Airway epithelial cell (primary cell): ENCODE measurements at places on chromosomes 12 and 14. TPM values are rescaled to one million over a fixed set of nuclear protein-coding genes. Genes with fewer than 3 reads are reported as not detected.

The CNTN1 gene
- total RNA-seq: 33.2 and 56.1 TPM in 2 replicates

The ITGB7 gene
- 4.7 and 5.2 TPM in 2 replicates for total RNA-seq

The AICDA gene
- total RNA-seq: not detected in 2 replicates

The TAS2R7 gene
- total RNA-seq: not detected in 2 replicates

The NANOG gene
- total RNA-seq: under 0.01 TPM in 1 of 2 replicates, not detected in the other

The SIX4 gene
- 6.2 and 14.9 TPM in 2 replicates for total RNA-seq

The PRR4 gene
- 1.6 TPM in 1 of 2 replicates, not detected in the other for total RNA-seq

The AGAP2 gene
- 0.14 and 0.56 TPM in 2 replicates for total RNA-seq

The CRIP1 gene
- 3.9 and 16.0 TPM in 2 replicates for total RNA-seq

The KRT79 gene
- not detected in 2 replicates for total RNA-seq

The MYF6 gene
- not detected in 2 replicates for total RNA-seq

The AQP5 gene
- 1.2 and 3.7 TPM in 2 replicates for total RNA-seq

The KLRK1 gene
- total RNA-seq: not detected in 2 replicates

The BMP4 gene
- total RNA-seq: 1.3 and 2.0 TPM in 2 replicates

The TCL1B gene
- total RNA-seq: not detected in 2 replicates

The ANKRD33 gene
- total RNA-seq: not detected in 2 replicates

The PLBD1 gene
- 0.84 and 2.2 TPM in 2 replicates for total RNA-seq
